ENCODE measurements at places on chromosomes 16 and 17. TPM values are rescaled to one million over a fixed set of nuclear protein-coding genes. Genes with fewer than 3 reads are reported as not detected.

KRTAP3-2 gene
- not detected for polyA plus RNA-seq

DNA sequence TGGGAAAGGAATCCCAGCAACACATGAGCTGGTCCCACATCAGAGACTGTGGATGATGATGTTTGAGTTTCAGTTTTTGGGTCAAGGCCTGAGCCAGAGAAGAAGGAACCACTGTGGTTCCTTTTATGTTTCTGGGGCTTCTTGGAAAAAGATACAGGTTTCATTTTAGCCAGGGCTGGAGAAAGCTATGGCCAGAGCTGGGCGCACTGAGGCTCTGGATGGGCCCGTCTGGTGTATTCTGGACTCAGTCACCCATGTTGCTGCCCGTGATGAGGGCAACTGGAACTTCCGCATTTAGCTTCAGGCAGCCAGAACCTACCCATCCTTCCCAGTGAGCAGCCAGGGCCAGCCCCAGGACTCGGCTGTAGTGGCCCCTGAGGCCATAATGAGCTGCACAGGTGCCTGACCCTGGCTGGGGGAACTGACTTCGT, 15.0 kb upstream of the PITPNA start:
- no peak for DNase-seq

DNA sequence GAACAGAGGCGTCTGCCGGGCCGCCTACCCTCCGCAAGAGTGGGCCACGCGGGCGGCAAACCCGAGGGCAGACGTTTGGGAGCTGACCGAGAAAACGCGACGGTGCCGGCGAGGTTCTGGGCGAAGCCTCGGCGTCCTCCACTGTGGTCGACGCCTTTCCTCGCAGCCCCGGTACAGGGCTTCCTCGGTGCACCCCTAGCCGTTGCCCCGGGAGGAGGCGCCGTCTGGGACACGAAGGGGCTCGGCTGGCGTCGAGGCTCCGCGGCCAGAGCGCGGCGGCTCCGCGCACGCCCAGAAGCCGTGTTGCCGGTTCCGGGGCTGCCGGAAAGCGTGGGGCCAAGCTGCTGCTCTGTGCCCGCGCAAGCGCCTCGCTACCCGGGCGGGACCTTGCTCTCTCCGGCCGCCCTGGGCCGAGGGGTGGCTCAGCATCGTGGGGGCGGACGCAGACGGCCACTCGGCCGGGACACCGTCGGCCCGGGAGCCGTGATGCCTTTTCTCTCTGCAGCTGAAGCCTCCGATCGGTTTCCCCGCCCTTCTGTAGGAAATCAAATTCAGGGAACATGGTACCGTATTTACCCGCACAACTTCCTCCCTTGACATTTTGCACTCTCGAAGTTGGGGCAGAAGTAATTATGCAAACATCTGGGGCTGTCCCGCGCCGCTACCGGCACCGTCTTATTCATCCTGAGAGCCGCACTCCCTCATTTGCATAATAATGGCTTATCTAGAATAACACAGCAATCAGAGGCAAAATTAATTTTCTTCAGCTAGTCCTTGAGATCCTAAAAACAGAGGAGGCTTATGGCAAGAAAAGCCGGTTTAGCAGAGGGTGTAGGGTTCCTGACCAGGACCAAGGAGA, 7.3 kb upstream of the CBX8 start:
- DNase-seq, result no peak

- no peak for DNase-seq
Measured at GRCh38 chr17:19833914-19834313, 33.8 kb downstream of the ULK2 start.

GRCh38 chr16:73663720-73664119, 615.8 kb upstream of the ZFHX3 start:
- no peak for DNase-seq
